Fibroblast of the aortic adventitia (primary cell): ENCODE measurements at places on chromosomes 3 and 15. TPM values are rescaled to one million over a fixed set of nuclear protein-coding genes. Genes with fewer than 3 reads are reported as not detected.

GRCh38 chr3:169264711-169265110 lies 398.8 kb downstream of the MECOM start:
- DNase-seq, result peak; percentile 62

DNA sequence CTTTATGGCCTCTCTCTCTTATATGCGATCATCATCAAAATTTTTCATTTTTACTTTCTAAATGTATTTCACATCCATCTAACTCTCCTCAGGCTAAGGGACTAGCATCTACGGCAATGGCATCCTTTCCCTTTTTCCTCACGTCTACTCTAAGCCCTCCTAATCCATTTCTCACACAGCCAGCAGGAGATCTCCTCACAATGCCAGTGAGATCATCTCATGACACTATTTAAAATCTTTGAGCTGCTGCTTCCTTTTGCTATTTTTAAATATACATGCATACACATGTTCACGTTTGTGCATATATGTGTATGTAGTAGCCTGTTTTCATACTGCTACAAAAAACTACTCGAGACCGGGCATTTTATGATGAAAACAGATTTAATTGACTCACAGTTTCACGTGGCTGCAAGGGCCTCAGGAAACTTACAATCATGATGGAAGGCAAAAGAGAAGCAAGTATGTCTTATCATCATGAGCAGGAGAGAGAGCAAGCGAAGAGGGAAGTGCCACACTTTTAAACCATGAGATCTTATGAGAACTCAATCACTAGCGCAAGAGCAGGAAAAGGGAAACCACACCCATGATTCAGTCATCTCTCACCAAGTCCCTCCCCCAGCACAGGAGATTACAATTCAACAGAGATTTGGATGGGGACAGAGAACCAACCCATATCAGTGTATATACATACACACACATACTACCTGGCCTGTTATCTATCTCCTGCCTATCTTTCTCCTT lies 599.2 kb upstream of the ROBO1 start:
- DNase-seq, result no peak

DNA sequence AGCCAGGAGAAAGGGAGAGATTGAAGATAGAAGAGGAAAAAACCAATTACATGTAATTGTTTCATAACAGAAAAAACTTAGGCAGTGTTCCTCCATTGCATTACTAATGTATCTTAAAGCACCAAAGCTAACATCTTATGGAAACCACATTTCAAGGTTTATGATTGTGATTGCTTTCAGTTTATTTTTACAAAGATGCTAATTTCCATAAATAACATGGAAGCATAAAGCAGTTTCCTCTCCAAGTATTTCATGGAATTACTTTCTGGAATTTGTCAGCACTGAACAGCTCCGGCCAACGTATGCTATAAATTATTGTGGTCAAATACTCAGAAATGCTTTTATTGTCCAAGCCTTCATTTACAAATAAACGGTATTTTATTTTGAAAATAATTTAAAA lies 11.6 kb downstream of the ADAMTSL3 start:
- no peak for DNase-seq

DNA sequence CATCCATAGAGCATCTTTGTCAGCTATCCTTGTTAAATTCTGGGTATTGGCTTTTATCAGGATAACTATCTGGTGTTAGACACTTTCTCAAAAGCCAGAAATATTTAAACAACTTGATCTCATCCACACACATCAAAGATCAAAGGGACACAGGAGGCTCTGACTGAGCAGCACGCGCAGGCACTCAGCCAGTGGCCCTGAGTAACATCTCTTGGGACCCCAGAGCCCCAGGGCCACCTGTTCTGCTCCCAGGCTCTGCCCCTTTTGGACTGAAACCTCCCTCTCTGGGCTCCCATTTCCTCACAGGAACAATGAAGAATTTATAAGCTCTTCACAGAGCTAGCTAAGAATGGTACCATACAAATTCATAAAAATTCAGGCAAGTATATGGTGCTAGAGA lies 16.1 kb downstream of the ATP10A start:
- no peak for DNase-seq

- DNase-seq, result no peak
These were observed 37.2 kb upstream of the TM4SF4 start for GRCh38 chr3:149437286-149437685.

- DNase-seq, result no peak
These were observed 11.8 kb upstream of the MYO1E start for GRCh38 chr15:59384507-59384906.

LRTM1 gene
- total RNA-seq, result not detected in 2 replicates

RPP14 gene
- total RNA-seq, result 10.8 and 19.0 TPM in 2 replicates

MCTP2 gene
- total RNA-seq, result 3.9 and 6.0 TPM in 2 replicates

SNURF gene
- total RNA-seq, result 5.9 and 8.7 TPM in 2 replicates

GHSR gene
- total RNA-seq, result not detected in 2 replicates

RHOV gene
- total RNA-seq, result 0.82 TPM in 1 of 2 replicates, not detected in the other

IGF2BP2 gene
- 40.1 and 99.3 TPM in 2 replicates for total RNA-seq
